ENCODE measurements at places on chromosomes 16 and 17. TPM values are rescaled to one million over a fixed set of nuclear protein-coding genes. Genes with fewer than 3 reads are reported as not detected.

LGALS9B gene
- 6.1 TPM for total RNA-seq

- no peak for DNase-seq
Measured at GRCh38 chr17:77497578-77497934, 356.8 kb downstream of the SEC14L1 start.

DNA sequence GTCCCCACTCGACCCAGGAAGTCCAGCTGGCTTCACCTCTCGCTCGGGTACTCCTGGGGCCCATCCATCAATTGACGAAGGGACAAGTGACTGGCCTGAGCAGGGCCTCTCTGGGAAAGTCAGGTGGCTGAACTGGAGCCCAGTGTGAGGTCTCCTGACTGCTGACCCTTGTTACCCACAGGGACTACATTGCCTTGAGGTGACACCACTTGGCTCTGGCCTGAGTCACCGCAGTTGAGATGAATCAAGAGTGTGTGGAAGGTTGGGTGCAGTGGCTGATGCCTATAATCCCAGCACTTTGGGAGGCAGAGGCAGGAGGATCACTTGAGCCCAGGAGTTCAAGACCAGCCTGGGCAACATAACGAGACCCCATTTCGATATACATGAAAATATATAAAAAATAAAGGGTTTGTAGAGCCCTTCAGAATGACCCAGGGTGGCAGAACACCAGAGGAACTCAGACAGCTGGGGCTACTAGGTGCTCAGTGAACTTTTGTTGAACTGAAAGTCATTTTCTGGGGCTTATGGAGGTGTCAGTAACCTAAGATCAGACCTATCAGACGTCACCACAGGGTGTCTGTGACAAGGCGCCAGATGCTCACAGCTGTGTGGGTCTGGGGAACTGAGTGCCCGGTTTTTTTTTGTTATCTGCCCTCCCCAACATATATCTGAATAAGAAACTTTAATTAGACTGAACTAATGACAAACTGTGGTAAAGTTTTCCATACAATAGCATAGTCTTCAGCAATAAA, 14.8 kb upstream of the ZFP90 start:
- no peak for DNase-seq

DNA sequence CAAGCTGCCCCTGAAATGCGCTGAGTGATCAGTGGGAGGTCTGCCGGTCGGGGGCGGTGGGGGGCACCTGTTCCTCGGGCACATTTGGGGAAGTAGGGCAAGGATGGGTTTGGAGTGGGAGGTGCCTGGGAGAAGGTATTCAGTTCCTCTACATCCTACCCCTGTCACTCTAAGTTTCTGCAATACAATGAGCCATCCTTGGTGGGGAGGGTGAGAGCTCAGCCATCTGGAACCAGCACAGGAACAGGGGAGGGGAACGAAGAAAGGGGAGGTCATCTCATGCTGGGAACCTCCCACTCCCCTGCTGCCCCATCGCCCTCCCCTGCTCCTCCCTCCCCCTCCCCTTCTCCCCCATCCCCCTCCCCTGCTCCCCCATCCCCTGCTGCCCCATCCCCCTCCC, 4.2 kb downstream of the DPH1 start:
- no peak for DNase-seq

DNA sequence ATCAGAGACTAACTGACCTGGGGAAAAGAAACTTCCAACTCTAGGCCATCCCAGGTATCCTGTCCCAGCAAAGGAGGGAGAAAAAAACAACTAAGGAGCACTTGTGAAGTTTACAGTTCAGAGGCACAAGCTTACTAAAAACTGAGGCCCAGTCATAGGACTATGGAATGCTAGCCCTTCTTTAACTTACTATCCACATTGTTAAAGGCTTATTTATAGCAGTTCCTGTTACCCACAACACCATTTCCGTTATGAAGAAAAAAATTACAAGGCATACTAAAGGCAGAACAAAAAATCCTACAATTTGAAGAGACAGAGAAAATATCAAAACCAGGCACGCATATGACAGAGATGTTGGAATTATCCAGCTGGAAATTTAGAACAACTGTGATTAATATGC, 159.1 kb downstream of the CDH11 start:
- DNase-seq: no peak

- DNase-seq: no peak
Measured at GRCh38 chr16:30002614-30003346, 6.7 kb downstream of the INO80E start.

GRCh38 chr17:19533718-19534561, at the start of gene SLC47A1:
Gene SLC47A1, plus strand, starts transcription at chr17:19533854. Its CDS starts 86 bp downstream, at chr17:19533940.
- DNase-seq: no peak

DNA sequence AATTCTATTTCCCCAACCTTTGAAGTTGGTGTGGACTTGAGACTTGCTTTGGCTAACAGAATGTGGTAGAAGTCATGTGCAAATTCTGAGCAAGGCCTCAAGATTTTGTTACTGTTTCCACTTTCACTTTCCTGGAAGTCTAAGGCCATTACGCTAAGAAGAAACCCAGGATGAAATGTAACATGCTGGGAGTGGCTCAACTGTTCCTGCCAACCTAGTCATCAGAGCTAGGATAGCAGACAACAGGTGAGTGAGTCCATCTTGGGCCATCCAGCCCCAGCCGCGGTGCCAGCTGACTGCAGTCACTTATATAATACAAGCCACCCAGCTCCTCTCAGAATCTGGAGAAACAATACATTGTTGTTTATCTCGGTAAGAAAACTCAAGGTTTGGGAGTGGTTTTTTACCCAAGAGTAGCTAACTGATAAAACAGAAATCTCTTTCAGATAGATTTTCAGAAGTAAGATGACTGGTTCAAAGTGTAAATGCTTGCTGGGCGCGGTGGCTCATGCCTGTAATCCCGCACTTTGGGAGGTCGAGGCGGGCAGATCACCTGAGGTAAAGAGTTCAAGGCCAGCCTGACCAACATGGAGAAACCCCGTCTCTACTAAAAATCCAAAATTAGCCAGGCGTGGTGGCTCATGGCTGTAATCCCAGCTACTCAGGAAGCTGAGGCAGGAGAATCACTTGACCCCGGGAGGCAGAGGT, 10.7 kb upstream of the STX4 start:
- peak; percentile 61 for DNase-seq

GRCh38 chr16:4570688-4571321, 14.7 kb downstream of the C16orf96 start:
- no peak for DNase-seq

DNA sequence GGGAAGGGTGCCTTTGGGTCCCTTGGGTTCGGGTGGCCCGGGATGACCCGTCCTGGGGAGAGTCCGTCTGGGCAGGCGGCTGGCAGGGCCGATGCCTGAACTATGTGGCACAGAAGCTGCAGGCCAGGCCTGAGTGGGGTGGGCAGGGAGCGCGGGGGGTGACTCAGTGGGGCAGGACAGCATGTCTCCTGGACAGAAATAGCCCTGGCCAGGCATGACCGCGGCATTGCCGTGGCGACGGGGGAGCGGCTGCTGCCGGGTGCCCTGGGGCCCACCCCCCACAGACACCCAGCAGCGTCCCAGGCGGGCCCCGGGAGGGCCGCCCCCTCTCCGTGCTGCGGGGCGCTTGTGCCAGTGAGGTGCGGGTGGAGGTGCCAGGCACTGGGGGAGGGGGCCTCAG, 1.8 kb upstream of the C1QTNF8 start:
- no peak for DNase-seq
